ENCODE measurements at places on chromosomes 1 and 21.
A peak's percentile ranks its signal among the peaks of the same experiment; 100 is the strongest.

GRCh38 chr1:176434234-176434633 is 28.7 kb upstream of the PAPPA2 start:
- DNase-seq = no peak

GRCh38 chr1:167305706-167306277 is 85.1 kb downstream of the POU2F1 start:
- no peak for DNase-seq

- no peak for DNase-seq
These were observed 532.2 kb downstream of the NPHP4 start for GRCh38 chr1:5459839-5460610.

DNA sequence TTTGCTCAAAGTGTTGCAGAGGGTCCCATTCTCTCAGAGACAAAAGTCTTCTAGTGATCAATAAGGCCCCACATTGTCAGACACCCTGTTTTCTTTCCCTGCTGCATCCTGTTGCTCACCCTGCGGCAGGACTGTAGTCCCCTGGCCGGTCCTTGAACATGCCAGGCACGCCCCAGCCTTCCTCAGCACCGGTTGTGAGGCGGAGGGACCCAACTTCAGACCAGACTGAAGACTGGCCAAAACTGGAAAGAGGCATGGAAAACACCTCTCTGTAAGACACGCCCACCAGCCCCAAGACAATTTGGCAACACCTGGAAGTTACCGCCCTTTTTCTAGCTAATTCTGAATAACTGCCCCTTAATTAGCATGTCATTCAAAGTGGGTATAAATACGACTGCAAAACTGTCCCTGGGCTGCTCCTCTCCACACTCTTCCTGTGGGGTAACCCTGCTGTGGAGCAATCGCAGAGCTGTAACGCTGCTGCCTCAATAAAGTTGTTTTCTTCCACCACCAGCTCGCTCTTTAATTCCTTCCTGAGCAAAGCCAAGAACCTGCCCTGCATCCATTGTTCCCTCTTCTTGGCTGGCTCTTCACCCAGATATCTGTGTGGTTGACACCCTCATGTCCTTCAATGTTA is 23.8 kb downstream of the PLA2G2A start:
- no peak for DNase-seq

DNA sequence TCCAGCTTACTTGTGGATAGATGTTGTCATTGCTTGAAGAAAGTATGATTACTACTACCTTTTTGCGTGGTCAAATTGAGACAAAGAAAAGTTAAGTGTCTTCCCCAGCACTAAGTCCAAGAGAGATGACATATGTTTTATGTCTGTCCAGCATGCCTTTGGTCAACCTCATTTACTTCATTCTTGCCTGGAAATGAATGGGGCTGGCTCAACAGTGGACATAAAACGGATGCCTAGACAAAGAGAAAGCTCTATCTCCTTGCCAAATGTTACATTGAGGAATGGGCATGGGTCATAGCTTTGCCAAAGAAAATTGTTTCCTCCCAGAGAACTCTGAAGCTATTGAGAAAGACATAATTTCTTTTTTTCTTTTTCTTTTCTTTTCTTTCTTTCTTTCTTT is 82.4 kb upstream of the PLPPR4 start:
- DNase-seq = peak; percentile 5

DNA sequence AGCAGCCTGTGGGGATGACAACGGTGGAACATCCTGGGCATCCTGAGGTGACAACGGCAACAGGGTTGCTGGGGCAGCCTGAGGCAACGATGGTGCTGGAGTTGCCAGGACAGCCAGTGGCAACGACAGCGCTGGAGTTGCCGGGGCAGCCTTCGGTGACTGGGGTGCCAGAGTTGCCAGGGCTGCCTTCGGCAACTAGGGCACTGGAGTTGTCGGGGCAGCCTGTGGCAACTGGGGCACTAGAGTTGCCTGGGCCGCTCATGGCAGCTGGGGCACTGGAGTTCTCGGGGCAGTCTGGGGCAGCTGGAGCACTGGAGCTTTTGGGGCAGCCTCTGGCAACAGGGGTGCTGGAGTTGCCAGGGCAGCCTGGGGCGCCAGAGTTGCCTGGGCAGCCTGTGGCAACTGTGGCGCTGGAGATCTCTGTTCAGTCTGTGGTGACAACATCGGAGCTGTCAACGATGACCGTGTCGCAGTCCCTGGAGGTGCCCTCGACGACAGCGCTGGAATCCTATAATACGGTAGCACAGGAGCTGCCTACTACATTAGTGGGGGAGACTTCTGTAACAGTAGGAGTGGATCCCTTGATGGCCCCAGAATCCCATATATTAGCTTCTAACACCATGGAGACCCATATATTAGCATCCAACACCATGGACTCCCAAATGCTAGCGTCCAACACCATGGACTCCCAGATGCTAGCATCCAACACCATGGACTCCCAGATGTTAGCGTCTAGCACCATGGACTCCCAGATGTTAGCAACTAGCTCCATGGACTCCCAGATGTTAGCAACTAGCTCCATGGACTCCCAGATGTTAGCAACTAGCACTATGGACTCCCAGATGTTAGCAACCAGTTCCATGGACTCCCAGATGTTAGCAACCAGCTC is 8.2 kb downstream of the SON start:
- no peak for DNase-seq

GRCh38 chr1:31675161-31675560 is 28.7 kb downstream of the COL16A1 start:
- no peak for DNase-seq
